Hematopoietic multipotent progenitor cell treated with erythropoietin and hydrocortisone succinate and interleukin-3 and kit ligand, for 6 days (in vitro differentiated cells): ENCODE measurements at places on chromosomes 5 and 9.
A peak's percentile ranks its signal among the peaks of the same experiment; 100 is the strongest.

DNA sequence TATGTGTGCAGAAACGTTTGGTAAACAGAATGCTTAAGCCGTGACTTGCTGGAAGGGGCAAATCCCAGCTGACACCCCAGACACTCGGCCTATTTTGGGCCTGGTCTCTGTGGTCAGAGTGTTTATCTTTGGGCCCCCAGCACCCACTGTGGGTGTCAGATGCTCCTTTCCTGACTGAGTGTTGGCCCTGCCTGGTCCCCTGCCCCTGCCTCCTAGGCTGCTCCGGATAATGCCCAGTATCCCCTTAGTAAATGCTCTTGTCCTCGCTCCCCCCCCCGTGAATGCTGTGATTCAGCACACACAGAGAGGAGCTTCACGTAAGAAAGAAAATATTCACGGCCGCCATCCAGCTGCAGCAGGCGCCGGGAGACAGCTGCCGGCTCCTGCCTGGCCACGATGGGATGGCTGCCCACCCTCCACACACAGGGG, 11.3 kb upstream of the ANGPTL2 start:
- no peak for DNase-seq

GRCh38 chr9:9102295-9102694, 1302.7 kb upstream of the DMAC1 start:
- no peak for DNase-seq

GRCh38 chr5:154474396-154475334, 3.4 kb downstream of the HAND1 start:
- no peak for DNase-seq

- no peak for DNase-seq
Observed at GRCh38 chr5:97065475-97065874, 76.9 kb downstream of the LIX1 start.

- DNase-seq: no peak
Observed at GRCh38 chr5:174511714-174512253, 212.6 kb upstream of the MSX2 start.

GRCh38 chr9:97474372-97474925, 27.0 kb upstream of the TMOD1 start:
- DNase-seq: no peak

DNA sequence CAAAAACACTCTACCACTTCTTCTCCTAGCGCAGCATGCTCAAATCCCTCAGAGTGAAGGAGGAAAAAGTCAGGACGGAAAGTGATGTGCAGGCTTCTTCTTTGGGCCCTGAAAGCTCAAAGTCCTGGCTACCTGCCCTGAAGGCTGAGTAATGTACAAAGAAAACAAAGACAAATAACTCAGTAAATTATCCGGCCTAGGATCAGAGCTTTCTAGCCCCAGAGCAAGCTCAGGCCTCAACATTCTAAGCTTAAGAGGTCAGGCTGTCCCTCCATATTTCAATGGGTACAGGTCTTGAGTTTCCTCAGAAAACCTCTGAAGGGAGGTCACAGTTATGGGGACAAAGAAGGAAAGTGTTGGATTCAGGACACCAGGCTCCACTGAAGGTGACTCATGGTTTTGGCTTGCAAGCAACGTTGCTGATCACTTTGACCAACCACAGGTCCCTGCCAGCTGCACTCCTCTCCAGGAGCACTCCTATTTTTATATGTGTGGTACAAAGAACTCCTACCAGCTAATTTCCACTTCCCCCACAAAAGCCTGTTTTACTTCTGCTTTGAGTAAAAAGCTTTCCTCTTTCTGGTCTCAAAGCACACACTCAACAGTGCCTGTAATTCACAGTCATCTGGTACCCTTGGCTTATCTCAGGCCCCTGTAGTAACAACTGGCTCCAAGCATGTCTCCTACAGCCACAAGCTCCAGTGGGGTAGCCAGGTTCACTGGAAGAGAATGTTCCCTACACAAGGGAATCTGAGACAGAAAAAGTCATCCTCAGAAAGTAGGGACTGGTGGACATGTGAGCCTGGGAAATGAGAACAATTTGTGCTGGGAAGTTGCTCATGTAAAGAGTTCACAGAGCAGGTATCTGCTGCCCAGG, 115.7 kb downstream of the UGCG start:
- peak; percentile 7 for DNase-seq

- no peak for DNase-seq
Observed at GRCh38 chr9:97907046-97907445, 15.3 kb downstream of the TRMO start.

- peak; percentile 37 for DNase-seq
Observed at GRCh38 chr5:140115186-140115500, 1.2 kb downstream of the PURA start.

DNA sequence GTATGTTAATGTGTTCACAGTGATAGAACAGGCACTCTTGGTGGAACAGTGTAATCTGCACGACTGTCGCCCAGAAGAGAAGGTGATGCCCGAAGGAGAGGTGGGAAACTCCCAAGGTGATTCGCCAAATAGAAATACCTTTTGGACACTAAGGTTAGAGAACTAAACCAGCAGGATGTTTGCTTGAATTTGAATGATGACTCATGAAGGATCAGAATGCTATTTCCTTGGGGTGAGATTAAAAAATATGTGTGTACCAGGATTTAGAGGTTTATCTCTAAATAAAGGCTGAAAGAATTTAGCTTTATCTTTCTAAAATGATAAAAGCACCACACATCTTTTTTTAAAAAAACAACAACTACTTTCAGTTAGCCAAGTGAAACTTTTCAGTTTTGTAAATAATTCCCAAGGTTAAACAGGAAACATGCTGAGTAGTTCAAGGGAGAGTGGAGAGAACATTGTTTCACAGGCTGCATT, 297.4 kb upstream of the TAS2R1 start:
- no peak for DNase-seq

DNA sequence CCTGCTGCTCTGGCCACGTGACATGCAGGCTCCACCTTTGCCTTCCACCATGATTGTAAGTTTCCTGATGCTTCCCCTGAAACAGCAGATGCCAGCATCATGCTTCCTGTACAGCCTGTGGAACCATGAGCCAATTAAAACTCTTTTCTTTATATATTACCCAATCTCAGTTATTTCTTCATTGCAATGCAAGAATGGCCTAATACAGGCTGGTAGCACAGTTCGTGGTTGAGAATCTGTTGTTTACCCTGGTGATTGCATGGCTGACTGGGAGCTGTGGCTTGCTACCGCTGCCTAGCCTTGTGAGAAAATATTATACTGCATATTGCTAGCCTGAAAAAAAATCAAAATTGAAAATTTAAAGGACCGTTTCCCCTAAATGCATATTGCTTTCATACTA, 44.8 kb upstream of the PTPN3 start:
- DNase-seq: peak; percentile 3
